ENCODE measurements at places on chromosomes 5 and 9.

GRCh38 chr5:133664422-133664821 is 52.1 kb upstream of the FSTL4 start:
- DNase-seq: no peak

DNA sequence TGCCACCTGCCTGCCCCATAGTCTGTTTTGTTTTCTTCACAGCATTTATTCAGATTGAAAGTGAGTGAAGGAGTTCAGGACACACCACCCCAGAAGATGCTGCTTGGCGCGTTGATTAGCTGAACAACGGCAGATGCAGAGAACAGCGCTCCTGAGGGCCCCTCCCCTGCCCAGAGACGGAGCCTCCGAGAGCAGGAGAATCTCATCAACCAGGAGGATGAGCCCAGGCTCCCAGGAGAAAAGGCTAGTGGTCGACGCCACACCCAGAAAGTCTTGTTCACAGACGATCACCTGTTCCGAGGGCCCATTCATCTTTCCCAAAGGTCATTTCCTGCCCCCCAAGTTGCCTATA is 180.4 kb upstream of the PPP1R26 start:
- DNase-seq: no peak

DNA sequence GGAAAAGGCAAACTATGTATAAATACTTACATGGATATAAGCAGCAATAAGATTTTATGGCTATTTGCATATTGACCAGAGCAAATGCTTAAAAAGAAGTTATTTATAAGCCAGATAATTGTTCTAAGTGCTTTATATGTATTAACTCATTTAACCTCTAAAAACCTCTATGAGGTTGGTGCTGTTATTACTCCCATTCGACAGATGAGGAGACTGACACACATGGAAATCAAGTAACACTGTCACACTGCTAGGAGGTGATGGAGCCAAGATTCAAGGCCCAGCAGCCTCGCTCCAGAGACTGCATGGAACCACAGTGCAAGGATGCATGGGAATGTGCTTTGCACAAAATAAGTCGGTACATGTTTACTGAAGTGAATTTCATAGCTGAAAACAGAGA is 53.7 kb downstream of the C5 start:
- DNase-seq: no peak

DNA sequence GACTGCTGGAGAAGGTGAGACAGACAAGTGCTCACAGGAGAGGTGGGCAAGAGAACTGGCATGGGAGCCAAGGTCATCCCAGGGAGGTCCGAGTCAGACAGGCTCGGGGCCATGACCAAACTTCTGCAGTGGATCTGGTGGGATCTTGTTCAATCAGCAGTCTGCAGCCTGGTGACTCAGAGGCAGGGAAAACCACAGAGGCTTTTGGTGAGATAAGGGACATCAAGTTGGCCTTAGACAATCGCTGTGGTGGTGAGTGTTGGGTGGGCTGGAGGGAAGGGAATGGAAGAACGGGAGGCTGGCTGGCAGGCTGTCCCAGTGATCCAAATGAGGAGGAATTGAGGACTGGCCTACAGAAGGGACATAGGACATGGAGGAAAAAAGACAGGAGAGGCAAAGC is 123.8 kb downstream of the TMEM174 start:
- no peak for DNase-seq

GRCh38 chr5:95735406-95735805 is 4.3 kb downstream of the RHOBTB3 start:
- DNase-seq: no peak

GRCh38 chr5:862367-863243 is 11.8 kb upstream of the ZDHHC11 start:
- DNase-seq: no peak

DNA sequence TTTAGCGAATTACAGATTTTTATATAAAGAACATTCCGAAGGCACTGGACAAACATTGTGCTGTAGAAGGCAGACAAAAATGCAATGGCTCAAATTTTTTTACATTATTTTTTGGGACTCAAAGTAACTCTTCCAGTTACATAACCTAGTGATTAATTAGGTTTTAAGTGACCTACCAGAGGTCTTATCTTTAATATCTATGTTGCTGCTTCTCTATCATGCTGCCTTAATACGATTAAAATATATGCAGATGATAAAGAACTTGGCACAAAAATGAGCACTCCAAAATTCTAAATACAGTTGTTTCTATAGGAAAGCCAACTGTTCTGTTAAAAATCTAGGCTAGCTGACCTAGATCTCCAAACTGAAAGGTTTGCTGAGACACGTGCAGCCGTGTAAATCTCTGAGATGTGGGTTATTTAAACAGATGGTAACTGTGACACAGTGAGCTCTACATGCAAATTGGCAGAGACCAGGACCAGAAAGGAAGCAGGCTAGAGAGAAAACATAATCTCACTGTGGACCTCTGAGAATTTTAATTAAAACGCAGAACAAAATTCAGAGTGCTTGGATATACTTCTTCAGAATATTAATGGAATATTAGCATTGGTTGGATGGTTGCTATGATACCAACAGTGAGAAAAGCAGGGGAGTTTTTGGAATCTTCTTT is 56.2 kb downstream of the CAMK4 start:
- no peak for DNase-seq

GRCh38 chr9:93225417-93225816 is 41.5 kb downstream of the WNK2 start:
- peak; percentile 53 for DNase-seq

DNA sequence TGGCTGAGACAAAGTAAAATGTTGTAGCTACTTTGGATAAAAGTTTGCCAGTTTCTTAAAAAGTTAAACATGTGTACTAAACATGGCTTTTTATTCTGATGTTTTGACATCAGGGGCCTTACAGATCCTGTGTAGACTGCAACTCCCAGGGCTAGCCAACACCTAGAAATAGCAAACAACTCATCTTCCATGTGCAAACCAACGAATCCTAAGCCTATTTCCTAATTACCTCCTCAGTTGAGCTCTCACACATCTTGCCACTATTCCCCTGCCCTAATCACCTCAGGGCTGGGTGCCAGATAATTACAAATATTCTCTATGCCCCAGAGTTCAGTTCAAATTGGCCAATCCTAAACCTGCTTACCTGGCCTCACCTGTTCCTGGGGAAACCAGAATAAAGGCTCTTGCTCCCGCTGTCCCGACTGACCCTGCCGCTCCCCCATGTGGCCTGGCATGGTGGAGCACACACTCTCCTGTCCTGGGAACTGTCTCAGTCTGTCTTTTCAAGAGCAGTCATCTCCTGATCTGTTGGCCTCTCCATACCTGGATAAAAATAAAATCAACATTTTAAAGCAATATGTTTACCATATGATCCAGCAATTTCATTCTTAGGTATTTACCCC is 37.1 kb upstream of the FAM169A start:
- DNase-seq: no peak
